D341Med (cell line): ENCODE measurements at places on chromosomes 2 and 18.
A peak's percentile ranks its signal among the peaks of the same experiment; 100 is the strongest.

DNA sequence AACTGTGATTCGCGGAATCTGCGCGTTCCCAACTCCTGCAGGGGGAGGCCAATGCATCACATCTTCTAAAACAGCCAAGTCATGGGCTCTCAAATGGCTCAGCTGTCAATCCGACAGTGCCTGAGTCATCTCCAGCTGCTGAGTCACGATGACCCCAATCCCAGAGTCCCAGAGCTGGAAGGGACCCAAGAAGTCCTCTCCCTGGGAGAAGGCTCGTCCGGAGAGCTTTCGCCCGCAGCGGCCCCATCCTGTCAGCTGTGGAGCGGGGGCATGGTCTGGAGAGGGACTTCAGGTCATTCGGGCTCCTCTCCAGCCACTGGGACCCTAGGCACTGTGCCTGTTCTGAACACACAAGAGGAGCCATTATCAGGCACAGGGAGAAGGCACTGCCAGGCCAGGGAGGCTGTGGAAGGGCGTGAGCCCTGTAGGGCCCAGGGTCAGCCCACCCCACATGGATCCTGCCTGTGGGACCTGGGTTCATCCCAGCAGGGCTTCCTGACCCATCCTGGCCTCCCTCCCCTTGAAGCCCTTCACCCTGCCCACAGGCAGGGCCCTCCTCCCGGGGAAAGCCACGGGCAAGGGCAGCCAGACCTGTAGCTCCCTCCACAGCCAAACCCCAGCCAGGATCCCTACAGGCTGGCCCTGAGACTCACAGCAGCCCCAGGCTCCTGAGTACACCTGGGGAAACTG lies 47.6 kb upstream of the GPC1 start:
- no peak for DNase-seq

DNA sequence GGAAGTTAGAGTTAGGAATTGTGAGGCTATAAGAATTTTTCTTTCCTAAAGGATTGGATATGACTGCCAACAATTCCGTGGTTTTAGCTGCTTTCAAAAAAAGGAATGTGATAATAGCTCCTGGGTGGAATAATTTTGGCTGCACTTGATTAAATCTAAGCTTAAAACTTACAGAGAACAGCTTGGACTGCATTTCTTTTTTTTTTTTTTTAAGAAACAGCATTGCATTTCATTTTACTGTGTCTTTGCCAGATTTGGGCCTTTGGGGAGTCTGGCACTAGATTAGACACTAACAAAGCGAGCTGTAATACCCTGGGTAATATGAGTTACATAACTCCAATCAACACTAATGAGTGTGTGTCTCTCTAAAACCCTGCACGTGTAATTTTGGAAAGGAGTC lies 37.8 kb upstream of the ZNF397 start:
- DNase-seq: peak; percentile 79

GRCh38 chr2:241279413-241279812 lies 36.1 kb downstream of the HDLBP start:
- no peak for DNase-seq

DNA sequence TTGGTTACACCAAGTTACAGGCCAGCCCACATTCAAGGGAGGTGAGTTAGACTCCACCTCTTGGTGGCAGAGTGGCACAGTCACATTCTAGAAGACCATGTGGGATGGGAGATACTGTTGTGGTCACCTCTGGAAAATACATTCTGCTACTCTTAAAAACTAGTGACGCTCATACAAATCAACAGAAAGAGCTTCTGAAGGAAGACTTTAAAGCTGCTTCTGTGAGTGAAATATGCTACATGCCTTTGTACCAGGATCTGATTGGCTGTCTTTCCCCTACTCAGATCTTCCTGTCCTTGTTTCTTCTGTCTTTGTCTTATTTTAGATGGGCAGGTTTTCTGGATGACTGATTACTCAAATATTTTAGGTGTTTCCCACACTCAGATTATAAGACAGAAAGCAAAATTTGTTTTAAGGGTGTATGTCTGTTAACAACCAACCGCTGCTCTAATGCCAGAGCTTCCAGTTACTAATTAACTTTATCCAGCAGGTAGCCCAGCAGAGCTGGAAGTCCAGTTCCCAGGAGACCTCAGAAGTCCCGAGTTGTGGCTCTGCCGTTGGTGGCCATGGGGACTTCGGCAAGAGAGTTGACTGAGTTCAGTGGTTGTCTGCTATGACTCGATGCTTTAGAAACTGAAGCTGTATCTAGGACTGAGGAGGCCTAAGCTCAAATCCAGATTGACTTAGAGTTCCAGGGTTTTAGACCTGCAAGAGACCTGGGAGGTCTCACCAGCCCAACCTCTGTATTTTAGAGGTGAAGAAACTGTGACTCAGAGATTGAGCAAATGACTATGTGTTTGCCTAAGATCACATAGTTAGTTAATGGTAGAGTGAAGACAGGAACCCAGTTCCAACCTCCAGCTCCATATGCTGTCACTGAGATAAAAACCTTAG lies 7.4 kb downstream of the IL1R2 start:
- DNase-seq: no peak
